AG08395 (cell line): ENCODE measurements at places on chromosomes 6 and 20.

GRCh38 chr20:63977739-63978276, 1.6 kb downstream of the SAMD10 start:
- DNase-seq = peak; percentile 44

GRCh38 chr6:133553652-133554051, 312.5 kb downstream of the EYA4 start:
- peak; percentile 50 for DNase-seq

DNA sequence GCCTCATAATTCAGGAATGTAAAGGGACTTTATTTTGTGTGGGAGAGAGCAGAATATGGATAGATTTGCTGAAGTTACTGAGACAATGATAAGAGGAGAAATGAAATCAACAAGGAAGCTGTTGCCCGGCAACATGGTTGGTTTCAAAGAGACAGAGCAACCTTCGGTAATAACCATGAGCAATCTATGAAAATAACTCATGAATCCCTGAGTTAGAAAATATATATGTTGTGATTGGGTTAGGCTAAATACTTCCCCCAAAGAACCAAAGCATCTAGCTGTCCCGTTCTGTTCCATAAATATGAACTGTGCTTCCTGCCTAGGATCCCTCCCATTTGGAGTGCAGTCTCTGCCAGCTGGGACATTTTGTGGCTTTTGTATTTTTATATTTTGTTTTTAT, 23.1 kb downstream of the SERPINB1 start:
- no peak for DNase-seq

- DNase-seq = no peak
Measured at GRCh38 chr6:20200761-20201630, 11.3 kb downstream of the MBOAT1 start.

DNA sequence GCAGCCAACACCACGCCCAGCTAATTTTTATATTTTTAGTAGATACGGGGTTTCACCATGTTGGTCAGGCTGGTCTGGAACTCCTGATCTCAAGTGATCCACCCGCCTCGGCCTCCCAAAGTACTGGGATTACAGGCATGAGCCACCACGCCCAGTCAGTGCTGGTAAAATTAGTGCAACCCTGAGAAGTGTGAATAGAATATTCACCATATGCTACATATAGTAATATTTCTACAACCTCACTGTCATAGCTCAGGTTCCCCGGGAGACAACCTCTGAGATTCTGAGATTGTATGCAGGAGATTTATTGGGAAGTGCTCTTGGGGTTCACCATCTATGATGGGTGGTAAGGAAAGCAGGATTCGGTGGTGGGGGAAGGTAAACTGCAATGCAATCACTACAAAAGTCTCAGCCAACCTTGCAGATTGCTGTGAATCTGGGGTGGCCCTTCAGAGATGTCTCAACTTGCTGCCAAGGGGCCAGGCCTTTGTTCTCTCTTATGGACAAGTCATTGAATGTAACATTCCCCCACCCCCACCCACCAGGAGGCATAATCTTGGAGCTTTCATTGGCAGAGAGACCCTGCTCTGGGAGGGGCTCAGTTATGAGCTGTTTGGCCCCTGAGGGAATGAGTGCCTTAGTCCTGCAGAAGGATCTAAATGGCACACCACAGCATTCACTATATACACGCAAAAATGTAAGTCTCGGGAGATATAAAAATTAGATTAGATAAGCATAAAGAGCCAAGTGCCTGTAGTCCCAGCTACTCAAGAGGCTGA, 34.0 kb upstream of the SEC63 start:
- DNase-seq = no peak

DNA sequence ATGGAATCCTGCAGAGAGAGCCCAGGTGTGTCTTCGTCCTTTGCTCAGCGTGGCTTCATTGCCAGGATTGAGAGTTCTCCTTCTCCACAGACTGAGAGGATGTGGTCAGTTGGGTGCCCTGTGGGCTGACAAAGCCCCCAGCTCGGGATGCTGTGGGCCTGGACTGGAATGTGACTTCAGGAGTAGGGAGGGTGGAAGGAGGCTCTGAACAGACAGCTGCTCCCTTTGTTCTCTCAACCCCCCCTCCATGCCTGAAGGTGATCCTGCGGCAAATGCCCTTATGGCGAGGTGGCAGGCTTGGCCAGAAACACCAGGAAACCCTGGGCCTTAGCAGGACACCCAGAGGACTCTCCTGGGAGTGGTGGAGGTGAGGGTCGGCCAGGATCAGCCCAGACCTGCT, 1.8 kb upstream of the CST5 start:
- no peak for DNase-seq

DNA sequence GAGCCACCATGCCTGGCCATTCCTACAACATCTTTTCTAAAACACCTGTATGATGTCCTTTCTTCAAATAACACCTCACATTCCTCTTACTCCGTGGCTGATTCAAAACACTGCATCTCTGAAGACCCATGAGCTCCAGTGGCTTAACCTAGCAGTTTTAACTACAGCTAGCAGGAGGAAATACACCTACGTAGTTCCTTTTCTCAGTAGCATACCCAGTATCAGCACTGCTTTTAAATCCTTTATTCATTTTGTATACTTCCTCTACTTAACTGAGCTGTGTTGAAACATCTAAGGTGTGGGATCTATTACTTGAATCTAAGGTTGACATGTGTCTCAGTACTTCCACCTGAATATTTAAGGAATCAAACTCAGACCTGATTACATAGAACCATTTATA, 113.6 kb upstream of the CCDC28A start:
- no peak for DNase-seq

DNA sequence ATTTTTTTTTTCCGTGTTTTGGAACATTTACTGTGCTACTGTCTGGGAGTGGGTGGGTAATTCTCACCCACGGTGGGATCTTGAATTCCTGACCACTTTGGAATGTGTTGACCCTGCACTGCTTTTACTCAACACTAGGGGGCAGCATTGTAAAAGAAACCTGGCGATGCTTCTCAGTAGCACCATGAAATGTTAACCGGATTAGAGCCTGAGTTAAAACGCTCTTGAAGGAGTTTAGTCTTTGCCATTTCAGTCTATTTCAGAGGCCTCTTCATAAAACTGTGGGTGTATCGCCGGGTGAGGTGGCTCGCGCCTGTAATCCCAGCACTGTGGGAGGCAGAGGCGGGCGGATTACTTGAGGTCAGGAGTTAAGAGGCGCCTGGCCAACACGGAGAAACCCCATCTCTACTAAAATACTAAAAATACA, 114.4 kb upstream of the PRND start:
- DNase-seq = peak; percentile 72

GRCh38 chr6:16436550-16436949, 198.2 kb downstream of the GMPR start:
- DNase-seq = no peak

- no peak for DNase-seq
Measured at GRCh38 chr6:129632172-129632613, 77.8 kb downstream of the ARHGAP18 start.

- DNase-seq = no peak
Measured at GRCh38 chr6:30679765-30680535, 6.5 kb downstream of the PPP1R18 start.

GRCh38 chr6:101080597-101080996, 199.5 kb upstream of the ASCC3 start:
- DNase-seq = peak; percentile 44

DNA sequence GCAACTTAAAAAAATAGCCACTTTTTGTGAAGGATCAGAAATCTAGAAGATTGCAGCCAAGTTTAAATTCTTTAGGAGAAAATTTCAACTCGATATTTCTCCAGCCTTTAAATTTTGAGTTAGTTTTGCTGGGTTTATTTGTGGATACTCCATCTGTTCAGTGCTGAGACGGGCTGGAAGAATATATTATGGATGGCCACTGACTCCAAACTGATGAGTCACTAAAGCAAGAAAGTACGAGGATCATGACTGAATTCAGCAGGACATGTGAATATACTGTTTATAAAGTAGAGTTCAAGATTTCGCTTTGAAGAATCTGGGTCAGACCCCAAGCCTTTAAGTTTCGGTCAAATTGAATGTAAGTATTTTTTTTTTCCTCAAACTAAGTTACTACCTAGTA, 199.5 kb downstream of the ADGRB3 start:
- no peak for DNase-seq

- no peak for DNase-seq
Measured at GRCh38 chr6:98295515-98296175, 538.7 kb upstream of the POU3F2 start.

DNA sequence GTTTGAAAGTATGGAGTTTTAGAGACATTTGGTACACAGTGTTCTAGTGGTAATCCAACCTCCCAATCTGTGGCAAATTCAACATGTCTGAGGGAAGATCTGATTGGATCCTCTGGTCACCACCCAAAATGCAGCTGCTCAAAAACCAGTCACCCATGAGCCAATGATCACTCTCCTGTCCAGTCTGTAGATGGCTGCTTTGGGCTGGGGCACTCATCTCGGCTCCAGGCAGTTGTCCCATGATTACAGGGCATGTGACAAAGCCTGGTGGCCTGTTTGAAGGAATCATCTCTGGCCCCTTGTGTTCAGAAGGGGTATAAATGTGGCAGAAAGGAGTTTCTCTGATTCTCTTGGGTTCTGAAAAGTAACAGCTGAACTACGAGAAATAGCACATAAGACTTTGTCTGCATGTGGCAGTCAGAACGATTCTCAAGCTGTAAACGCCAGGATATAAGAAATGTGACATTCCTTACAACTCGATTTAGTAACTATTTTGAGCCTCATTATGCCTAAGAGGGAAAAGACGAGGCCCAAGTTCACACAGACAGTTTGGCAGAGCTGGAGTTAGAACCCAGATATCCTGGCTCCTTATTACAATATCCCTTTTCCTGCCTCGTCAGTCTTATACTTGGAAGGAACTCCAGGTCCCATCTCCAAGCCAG, 3.9 kb upstream of the C20orf202 start:
- DNase-seq = no peak

DNA sequence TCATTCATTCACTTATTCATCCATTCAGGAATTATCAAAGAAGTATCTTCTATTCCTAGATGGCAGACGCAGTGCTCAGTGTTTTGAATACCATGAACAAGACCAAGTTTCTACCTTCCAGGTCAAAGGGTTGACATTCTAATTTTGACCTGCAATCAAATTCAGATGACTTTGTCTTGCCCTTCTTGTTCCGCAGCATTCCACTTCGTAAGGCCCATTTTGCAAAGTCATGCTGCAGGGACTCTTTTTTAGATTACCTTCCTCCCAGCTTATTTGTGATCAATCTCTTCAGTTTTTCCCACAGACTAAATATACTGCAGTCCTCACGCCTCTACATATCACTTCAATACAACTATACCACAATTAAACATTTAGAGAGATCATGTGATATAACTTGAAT, 7.1 kb upstream of the TAAR1 start:
- no peak for DNase-seq

DNA sequence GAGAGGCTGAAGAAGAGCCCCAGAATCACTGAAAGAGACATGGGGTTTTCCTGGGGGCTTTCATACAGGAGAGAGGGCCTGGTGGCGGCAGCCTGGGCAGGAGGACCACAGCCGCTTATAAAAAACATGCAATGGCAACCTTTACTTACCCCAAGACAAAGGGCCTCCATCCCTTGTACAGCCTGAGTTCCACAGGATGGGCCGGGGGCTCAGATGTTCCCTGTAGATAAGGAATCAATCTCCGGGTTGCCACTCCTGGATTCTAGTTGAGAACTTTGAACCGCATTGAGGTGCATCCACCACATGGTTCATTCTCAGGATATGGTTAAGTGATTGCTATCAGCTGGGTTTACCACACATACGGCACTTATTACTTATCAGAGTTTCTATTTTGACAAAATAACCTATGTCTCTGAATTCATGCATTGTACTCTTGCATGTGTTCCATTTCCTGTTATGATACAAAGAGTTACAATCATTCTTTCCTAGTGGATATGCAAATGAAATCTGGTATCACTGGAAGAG, 677.6 kb downstream of the KIF16B start:
- no peak for DNase-seq

DNA sequence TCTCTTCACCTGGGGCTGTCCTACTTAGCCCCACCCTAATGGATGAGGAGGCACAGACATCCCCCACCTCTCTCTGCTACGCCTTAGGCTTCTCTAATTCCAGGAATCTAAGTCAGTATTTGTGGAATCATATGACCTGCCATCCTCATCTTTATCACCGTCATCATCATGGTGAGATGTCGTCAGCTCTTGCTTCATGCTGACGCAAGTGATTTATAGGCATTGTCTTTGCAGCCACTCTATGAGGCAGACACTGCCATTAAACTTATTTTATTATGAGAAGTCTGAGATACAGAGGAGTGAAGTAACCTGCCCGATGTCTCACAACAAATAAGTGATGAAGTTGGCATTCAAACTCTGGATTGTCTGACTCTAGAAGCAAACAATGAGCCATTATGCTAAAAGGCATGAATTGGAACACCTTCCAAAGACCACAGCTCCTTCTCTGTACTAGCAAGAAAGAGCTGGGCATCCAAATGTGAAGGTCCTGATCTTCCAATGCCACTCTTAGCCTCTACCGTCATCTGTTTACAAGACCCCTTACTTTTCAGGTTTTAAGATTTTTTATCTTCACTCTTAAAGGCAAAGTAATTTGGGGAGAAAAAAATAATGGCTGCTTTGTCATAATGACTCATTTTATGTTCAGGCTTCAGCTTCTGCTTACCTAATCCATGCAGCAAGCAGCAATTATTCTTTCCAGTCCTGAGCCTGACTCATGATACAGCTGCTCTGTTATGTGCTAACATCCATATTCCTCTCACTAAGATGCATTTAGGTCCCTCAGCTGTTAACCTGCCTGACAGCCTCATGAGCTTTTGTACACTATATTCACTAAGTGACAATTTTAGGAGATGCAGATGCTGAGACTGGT, 113.7 kb upstream of the BCLAF1 start:
- peak; percentile 87 for DNase-seq
